ENCODE measurements at places on chromosomes 11 and 22.

DNA sequence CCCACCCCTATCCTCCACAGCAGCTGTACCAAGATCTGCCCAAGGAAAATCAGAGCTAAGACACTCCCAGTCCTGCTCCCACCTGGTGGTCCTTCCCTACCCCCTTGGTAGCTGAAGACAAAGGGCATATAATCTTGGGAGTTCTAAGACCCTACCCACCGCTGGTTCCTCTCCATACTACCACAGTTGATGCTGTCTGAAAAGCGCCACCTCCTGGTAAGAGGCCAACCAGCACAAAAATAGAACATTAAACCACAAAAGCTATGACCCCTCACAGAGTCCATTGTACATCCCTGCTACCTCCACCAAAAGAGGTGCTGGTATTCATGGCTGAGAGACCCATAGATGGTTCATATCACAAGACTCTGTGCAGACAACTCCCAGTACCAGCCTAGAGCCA, 161.5 kb upstream of the ARHGAP42 start:
- DNase-seq: no peak

- DNase-seq: no peak
Measured at GRCh38 chr22:25045159-25045558, 92.6 kb downstream of the KIAA1671 start.

DNA sequence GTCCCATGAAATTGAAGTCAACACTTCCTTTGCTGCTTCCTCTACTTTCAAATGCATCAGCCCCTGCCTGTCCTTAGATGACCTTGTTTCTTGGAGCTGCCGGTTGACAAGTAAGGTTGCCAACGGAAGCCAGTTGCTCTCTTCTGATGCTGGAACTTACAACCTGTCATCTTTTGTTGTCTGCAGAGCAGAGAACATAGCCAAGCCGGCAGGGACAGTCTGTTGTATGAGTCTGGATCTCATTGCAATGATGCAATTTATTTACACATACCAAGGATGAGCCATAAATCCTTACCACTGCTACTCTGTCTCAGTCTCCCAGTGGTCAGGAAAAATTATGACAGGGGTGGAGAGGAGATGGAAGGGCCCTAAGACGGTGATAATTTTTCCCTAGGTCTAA, 151.4 kb downstream of the BLID start:
- no peak for DNase-seq

GRCh38 chr22:40651563-40652501, 15.3 kb upstream of the MRTFA start:
- peak; percentile 71 for DNase-seq

GRCh38 chr22:23353004-23353403, 172.7 kb downstream of the BCR start:
- no peak for DNase-seq

GRCh38 chr11:77407613-77408012, 66.3 kb downstream of the PAK1 start:
- no peak for DNase-seq

GRCh38 chr22:38569972-38570778, at the start of gene DMC1:
DMC1 (minus strand) TSS chr22:38570183; CDS start chr22:38568256, 1,927 bp downstream.
- peak; percentile 86 for DNase-seq

- no peak for DNase-seq
Measured at GRCh38 chr22:38298312-38299005, 18.8 kb downstream of the CSNK1E start.

DNA sequence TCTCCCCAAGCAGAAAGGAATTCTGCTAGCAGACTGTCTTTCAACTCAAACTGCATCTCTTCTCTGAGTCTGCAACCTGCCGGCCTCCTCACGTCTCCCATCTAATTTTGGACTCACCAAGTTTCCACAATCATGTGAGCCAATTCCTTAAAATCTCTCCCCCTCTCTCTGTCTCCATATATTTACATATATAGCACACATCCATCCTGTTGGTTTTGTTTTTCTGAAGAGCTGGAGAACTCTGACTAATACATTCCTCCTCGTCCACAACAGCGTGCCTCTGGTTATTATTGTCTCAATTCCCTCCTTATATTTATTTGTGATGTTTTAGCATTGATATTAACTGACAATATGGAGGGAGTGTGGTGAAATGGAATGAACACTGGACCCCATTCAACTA, 29.6 kb upstream of the FJX1 start:
- no peak for DNase-seq

DNA sequence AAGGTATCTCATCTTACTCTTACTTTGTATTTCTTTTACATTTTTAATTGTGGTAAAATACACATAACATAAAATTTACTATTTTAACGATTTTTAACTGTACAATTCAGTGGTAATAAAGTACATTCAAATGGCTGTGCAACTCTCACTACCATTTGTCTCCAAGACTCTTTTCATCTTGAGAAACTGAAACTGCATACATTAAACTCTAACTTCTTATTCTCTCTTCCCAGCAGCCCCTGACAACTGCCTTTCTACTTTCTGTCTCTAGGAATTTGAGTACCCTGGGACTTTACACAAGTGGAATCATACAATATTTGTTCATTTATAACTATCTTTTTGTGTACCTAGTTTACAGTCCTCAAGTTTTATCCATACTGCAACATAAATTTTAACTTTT, 725.8 kb upstream of the KIRREL3 start:
- no peak for DNase-seq

GRCh38 chr11:64859542-64860414, 15.3 kb upstream of the CDC42BPG start:
- DNase-seq: peak; percentile 73

GRCh38 chr11:109914809-109915653, 178.2 kb upstream of the ZC3H12C start:
- no peak for DNase-seq

GRCh38 chr11:121039971-121040613, 16.2 kb downstream of the TBCEL start:
- no peak for DNase-seq

- no peak for DNase-seq
Measured at GRCh38 chr11:19656140-19656541, 56.5 kb upstream of the NAV2 start.

GRCh38 chr11:7520981-7521487, 7.2 kb downstream of the PPFIBP2 start:
- DNase-seq: no peak

GRCh38 chr22:17258015-17258787, 39.0 kb upstream of the ADA2 start:
- DNase-seq: peak; percentile 68

- DNase-seq: no peak
Measured at GRCh38 chr22:33524511-33525260, 395.6 kb downstream of the LARGE1 start.

GRCh38 chr22:36299295-36299694, 46.4 kb downstream of the APOL1 start:
- DNase-seq: no peak

- no peak for DNase-seq
Measured at GRCh38 chr11:1303973-1304372, 5.5 kb downstream of the TOLLIP start.

GRCh38 chr11:67379061-67380058, 6.0 kb upstream of the CLCF1 start:
- no peak for DNase-seq

DNA sequence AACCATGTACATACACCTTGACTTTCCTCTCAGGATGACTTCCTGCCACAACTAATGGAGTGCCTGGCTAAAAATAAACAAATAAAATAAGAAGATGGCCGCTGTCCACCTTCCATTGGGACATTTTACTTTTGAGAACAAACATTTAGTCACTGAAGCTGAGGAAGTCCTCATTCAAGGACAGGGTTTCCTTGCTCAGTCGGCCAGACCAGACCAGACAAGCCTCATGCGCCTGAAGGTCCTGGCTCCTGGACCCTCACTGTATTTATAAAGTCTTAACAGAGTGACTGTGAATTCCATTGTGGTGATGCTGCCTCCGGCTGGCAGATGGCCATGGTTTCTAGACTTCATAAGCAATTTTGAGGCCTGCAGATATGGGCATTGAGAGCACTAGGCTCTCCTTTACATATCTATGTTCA, 114.5 kb downstream of the MAML2 start:
- DNase-seq: no peak

- DNase-seq: no peak
Measured at GRCh38 chr11:27239305-27239942, 123.6 kb downstream of the CCDC34 start.

GRCh38 chr11:132200353-132200936, 830.0 kb downstream of the NTM start:
- DNase-seq: no peak

GRCh38 chr22:35601743-35602615, 15.2 kb downstream of the MB start:
- no peak for DNase-seq

DNA sequence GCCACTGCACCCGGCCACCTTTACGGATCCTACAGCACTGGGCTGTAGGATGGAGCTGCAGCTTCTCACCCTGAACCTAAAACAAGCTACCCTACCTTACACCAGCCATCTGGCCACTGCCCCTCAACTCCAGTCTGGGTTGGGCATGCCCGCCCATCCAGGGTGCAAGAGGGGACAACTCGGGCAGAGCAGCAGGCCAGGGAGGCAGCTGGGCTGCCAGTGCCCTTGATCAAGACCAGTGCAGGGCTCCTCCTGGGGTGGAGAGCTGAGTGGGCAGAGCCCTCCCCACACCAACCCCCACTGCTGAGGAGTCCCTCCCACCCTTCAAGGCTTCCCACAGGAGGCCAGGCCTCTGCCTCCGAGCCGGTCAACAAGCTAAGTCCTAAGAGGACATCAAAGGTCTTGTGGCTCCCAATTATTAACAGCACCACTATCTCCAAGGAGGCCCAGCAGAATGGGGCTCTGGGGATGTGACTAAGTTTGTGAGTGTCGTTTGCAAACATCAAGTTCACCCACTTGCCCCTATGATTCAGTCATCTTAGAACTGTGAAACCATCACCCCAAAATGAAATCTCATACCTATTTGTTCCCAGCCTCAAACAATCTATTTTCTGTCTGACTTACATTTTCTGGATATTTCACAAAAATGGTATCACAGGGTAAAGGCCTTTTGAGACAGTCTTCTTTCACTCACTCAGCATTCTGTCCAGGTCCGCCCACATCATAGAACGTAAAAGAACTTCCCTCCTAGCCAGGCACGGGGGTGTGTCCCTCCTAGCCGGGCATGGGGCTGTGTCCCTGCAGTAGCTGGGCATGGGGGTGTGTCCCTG, 11.0 kb downstream of the GATD1 start:
- no peak for DNase-seq

DNA sequence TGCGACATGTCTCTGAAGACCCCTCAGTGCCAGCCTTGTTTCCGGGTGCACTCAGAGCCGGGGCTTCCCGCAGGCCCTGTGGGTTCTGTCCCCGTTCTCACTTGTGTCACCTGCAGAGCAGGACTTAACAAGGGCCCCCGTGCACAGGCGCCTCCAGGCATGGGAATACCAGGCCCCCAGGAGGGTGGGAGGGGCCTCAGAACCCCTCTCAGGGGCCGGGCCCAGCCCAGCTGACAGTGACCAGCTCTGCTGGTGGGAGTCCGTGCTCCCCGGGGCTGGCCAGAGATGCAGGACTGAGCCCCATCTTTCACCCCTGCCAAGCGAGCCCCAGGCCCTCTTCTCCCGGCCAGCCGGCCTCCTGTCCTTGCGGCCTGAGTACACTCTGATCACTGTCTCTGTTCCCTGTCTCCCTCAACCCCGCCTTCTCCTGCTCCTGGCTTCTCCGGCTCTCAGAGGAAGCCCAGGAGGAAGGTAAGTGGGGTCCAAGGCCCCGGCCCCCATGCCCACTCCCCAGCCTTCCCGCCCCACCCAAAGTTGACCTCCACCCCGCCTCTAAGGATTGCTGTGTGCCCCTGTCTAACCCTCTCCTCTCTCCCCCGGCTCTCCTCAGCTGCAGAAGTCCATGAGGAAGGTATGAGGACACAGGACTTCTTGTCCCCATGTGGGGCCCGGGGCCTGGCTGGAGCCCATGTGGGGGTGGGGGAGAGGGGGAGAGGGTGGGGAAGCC, 5.3 kb downstream of the TNNT3 start:
- no peak for DNase-seq

DNA sequence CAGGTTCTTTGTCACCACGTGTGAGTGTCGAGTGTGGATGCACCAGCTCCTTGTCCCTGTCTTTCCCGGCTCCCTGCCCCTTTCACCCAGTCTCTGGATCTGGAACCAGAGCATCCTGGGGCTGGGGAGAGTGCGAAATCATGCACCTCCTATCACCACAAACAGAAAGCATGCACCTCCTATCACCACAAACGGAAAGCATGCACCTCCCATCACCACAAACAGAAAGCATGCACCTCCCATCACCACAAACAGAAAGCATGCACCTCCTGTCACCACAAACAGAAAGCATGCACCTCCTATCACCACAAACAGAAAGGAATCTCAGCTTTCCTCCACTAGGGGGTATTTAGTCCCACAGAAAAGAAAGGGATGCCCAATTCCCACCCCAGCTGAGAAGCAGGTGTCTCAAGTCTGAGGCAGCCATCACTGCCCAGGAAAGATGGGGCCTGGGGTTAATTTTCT, 5.9 kb upstream of the GLB1L3 start:
- DNase-seq: peak; percentile 40

DNA sequence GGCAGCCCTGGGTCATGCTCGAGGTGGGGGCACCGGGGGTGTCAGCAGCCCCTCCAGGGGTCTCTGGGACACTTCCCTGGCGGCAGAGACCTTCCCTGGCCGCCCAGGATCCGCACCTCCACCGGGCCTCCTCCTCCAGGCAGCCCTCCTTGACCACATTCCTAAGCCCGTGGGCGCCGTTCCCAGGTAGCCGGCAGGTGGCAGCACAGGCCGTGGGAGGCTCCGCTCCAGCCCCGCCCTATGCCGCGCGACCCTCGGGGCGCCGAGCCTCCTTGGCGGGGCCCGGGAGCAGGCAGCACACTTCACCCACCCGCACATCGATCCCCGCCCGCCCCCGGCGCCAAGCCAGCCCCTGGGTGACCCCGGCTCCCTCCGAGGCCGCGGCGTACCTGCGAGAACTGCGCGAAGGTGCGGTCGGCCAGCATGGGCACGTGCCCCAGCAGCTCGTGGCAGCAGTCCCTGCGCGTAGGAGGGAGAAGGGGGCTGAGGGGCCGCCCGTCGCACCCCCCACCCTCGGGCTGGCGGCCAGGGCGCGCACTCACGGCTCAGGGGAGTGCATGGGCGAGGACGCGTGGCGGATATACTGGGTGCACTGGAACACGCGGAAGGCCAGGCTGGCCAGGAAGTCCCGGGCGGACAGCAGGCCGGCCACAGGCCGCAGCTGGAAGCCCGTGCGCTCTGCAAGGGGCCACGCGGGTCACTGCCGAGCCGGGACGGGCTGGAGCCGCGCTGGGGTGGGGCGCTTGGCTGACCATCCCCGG, 5.3 kb upstream of the INS start:
- no peak for DNase-seq

DNA sequence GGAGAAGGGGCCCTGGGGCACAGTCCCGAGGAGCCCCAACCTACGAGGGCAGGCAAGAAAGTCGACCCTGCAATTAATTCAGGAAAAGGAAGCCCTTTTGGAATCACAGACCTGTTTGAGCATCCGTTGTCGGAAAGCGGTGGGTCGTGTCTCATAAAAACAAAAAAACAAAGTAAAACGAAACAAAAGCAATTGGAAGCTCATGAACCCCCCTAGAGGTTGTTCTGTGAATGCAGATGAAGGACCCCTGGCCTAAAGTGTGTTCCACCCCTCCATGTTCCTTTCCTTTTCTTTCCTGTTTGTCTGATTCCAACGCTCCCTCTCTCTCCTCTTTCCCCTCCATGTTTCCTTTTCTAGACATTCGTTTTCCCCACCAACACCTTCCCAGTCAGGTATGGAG, 203.7 kb downstream of the GRIK4 start:
- DNase-seq: no peak
